ENCODE measurements at places on chromosomes 5 and 9. TPM values are rescaled to one million over a fixed set of nuclear protein-coding genes. Genes with fewer than 3 reads are reported as not detected.

DNA sequence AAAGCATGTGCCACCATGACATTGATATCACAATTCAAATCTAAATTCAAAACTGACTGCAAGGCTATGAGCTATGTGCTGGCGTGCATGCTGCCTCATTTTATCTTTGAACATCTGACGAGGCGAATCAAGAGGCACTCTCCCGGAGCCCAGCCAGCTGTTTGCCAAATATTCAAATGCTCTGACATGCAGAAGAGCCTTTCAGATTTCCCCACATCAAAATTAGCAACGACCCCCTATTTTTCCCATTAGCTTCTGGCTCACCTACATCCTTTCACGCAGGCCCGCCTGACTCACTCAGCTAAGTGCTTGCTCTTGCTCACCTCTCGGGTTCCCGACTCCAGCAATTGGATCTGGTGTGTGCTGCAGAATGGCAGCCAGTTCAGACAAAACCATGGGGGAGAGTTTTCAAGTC is 159.0 kb downstream of the NR2F1-AS1 start:
- no peak for DNase-seq

DNA sequence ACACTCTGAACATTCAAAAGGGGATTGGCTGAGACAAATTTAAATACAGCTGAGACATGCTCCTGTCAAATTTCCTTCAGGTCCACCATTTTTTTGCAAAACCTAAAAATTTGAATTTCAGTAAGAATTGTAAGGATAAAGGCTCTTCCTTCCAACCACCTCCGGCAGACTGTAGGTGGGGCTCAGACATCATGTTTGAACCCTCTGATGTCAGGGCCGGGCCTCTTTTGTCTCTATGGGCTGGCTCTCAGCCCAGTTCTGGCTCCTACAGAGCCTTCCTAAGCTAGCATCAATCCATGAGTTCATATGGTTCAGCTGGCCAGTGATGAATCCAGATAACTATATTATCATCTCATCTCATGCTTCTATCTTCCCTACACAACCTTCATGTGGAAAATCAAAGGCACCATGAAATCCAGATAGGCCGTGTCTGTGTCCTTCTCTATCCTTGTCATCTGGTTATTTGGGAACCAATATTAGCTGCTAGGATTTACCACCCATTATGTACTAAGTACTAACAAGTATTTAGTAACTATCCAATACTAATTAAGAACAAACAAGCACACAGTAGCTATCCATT is 44.2 kb downstream of the NIPSNAP3B start:
- no peak for DNase-seq

GRCh38 chr5:119752921-119753886 is 123.8 kb downstream of the FAM170A start:
- no peak for DNase-seq

DNA sequence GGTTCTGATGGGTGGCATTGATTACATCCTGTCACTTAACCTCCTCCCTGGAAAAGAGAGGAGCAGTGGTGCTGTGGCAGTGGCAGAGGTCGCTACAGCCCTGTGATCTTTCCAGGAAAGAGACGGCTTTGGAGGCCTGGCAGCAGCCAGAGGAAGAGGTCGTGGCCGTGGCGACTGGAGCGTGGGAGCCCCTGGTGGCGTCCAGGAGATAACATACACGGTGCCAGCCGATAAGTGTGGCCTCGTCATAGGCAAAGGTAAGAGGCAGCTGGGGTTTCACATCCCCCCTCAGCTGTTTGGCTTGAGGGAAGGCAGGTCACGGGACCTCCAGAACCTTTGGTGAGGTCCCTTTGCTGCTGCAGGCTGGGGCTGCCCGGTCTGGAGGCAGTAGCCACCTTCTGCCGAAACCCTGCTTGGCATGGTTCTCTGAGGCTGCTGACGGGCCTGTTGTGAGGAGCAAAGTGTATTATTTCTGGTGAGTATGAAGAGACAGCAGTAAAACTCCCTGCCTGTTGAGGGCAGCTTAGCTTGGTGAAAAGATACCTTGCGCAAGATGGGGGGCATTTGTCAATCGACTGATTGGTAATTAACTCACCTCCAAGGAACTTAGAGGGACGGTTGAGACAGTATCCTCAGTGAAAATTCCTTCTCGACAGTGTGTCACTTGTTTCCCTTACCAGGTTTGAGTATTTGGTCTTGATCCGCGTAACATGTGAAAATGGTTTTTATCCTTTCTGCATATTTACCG is 38.0 kb upstream of the PRDM12 start:
- no peak for DNase-seq

- no peak for DNase-seq
These were observed 494.8 kb upstream of the WWC1 start for GRCh38 chr5:167796672-167797071.

Gene MLANA
- total RNA-seq, result not detected

GRCh38 chr9:98450496-98450895 is 195.0 kb upstream of the TBC1D2 start:
- no peak for DNase-seq

Gene CTXN3
- not detected for total RNA-seq

GRCh38 chr5:133746834-133747233 is 134.5 kb upstream of the FSTL4 start:
- peak; percentile 39 for DNase-seq

DNA sequence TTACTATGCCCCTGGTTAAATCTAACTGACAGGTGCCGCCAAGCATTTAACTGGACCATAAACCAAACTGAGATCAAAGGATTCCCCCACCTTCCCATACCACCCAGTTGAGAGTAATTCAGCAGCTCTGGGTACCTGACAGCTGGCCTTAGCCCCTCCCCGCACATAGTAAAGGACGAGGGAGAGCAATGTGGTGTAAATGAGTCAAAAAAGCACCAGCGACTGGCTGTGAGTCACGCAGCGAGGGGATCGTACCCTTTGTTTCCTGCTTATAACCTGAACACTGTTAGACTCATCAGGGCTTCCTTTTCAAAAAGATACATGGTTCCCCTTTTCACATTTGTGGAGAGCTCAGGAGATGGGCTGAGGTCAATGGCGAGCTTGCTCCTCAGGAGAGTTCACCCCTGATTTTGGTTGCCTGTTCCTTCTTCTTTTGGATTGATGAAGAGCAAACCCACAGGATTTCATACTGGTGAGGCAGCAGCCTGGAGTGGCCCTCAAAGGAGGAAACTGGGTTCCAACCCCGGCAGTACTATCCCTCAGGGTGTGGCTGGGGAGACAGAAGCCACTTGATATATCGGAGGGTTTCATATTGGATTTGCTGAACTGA is 71.5 kb downstream of the ANKRD33B start:
- peak; percentile 87 for DNase-seq

DNA sequence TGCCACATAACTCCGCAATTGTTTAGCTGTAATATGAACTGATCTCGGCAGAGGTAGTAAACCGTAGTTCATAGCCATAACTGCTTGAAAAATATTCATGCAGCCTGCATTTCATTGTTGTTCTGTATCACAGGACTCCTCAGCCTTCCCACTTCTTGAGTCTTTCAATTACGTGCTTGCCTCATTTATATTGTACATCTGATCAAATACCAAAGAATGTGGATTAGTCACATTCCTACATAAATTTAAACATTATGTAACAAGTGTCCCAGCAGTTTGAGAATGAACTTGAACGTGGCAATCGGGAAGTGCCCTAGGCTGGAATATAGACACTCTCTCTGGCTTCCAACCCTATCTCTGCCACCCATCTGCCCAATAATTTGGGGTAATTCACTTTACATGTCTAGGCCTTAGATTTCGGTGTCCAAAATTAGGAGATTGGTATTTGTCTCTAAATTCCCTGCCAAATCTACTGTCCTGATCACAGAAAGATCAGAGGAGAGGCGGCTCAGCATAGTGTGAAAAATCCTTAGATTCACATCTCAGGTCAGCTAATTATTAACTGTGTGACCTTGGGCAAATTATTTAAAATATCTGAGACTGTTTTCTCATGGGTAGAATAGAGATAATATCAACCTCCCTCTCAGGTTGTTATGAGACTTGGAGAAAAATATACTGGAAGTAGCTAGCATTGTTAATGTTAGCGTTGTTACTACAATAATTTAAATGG is 215.1 kb upstream of the RFX3 start:
- DNase-seq, result no peak

Gene EIF4EBP3
- total RNA-seq, result 7.4 TPM

DNA sequence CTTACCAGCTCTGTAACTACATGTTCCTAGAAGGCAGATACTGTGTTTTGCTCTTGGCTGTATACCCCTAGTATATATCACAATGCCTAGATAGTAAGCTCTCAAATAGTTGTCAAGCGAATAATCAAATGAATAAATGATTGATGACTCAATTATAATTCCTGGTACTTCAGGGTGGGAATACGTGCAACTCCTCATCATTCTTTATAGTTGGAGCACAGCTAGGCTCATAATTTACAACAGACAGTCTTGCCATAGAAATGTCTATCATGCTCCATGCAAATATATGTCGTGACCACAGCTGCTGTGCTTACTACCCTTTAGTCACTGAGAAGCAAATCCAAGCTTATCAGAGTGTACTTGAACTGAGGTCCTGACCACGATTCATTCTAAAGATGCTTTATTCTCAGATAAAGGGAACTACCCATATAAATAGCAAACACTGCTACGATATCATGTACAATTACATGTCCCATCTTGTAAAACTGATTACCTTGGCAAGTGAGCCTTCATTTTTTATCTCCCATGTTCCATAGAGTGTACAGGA is 52.1 kb downstream of the STRBP start:
- DNase-seq, result no peak

- peak; percentile 22 for DNase-seq
These were observed 158.8 kb downstream of the C9orf152 start for GRCh38 chr9:110048976-110049698.

Gene HTR1A
- not detected for total RNA-seq

Gene HTR4
- not detected for total RNA-seq

GRCh38 chr9:95030344-95030743 is 287.2 kb downstream of the FANCC start:
- DNase-seq, result no peak

DNA sequence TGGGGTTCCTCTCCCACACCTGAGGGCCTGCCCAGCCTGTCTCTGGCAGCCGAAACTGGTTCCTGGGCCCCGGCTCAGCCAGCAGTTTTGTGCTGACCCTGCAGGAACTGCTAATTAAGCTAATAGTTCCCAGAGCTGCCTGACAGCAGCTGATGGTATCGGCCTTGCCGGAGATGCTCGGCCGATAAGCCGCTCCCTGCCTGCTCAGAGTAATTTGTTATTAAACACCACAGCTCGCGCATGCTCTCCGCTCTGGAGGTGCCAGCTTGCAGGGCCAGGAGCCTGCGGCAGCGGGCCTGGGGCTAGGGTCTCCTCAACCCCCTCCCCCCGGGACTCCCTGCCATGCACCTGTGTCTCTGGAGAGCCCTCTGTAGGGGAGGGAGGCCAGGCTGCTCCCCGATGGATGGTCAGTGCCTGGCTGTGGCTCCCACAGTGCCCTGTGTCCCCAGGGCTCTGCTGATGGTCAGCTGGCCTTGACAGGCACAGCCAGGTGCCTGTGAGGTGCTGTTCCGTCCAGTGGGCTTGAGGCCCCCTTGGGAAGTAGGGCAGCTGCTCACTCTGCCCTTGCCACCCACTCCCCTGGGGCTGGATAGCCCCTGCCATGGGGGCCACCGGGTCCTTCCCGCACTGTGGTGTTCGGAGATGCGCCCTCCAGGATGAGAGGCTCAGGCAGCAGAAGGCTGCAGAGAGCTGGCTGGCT is 41.7 kb downstream of the RXRA start:
- no peak for DNase-seq

GRCh38 chr5:45643056-45643455 is 53.1 kb downstream of the HCN1 start:
- DNase-seq, result no peak

Data from activated CD8-positive, alpha-beta T cell treated with anti-CD3 and anti-CD28 coated beads, Interleukin-2, amount 10 ng/mL, durations not matched to agents 7 days and 5 days (primary cell).